ENCODE measurements at places on chromosomes 16 and 17. TPM values are rescaled to one million over a fixed set of nuclear protein-coding genes. Genes with fewer than 3 reads are reported as not detected.

The HBA2 gene
- total RNA-seq = not detected

The FOXJ1 gene
- total RNA-seq = 0.63 TPM

The UBFD1 gene
- total RNA-seq = 53.7 TPM

The TBC1D3G gene
- total RNA-seq = not detected

The PIK3R5 gene
- 159 TPM for total RNA-seq

The KCNJ2 gene
- not detected for total RNA-seq

The ABCC12 gene
- total RNA-seq = not detected

The KRTAP4-9 gene
- total RNA-seq = not detected

The ASGR1 gene
- total RNA-seq = 0.64 TPM

The HNF1B gene
- total RNA-seq = not detected

The HP gene
- total RNA-seq = not detected

The TNFSF13 gene
- total RNA-seq = 1.7 TPM

The TPSB2 gene
- not detected for total RNA-seq

The SCIMP gene
- total RNA-seq = 0.47 TPM

The KRTAP2-2 gene
- not detected for total RNA-seq

The SBK1 gene
- 13.0 TPM for total RNA-seq

The MYH3 gene
- total RNA-seq = 5.4 TPM

The TMEM204 gene
- total RNA-seq = 20.5 TPM

The HOXB4 gene
- total RNA-seq = 0.16 TPM

The CHST4 gene
- not detected for total RNA-seq

The HOXB2 gene
- 4.9 TPM for total RNA-seq

The UNC13D gene
- total RNA-seq = 110 TPM

The VTN gene
- total RNA-seq = 0.17 TPM

The MYH1 gene
- total RNA-seq = not detected

The MT1G gene
- not detected for total RNA-seq

The TIGD7 gene
- 1.5 TPM for total RNA-seq

The TENT4B gene
- 32.9 TPM for total RNA-seq

The ZNF747 gene
- 6.3 TPM for total RNA-seq

The GLTPD2 gene
- not detected for total RNA-seq

The GRAP gene
- 20.4 TPM for total RNA-seq

The KCNJ18 gene
- not detected for total RNA-seq

The NPIPA2 gene
- total RNA-seq = 1.4 TPM

The C16orf78 gene
- total RNA-seq = not detected

The PPM1E gene
- not detected for total RNA-seq

The NT5M gene
- total RNA-seq = 1.8 TPM
